B cell (primary cell): ENCODE measurements at places on chromosomes 5 and 9. TPM values are rescaled to one million over a fixed set of nuclear protein-coding genes. Genes with fewer than 3 reads are reported as not detected.

GRCh38 chr9:128428644-128429512 is 8.2 kb downstream of the CERCAM start:
- H3K36me3 ChIP-seq: no peaks in the 10 kb centered on the region
- no peak overlapping the region for H3K4me3 ChIP-seq
- no peaks in the 10 kb centered on the region for H3K4me1 ChIP-seq
- no peaks in the 10 kb centered on the region for H3K27me3 ChIP-seq
- DNase-seq: no peak
- no peak overlapping the region for H3K27ac ChIP-seq

LCN12 gene
- 1.5 and 2.4 TPM in 2 replicates for polyA plus RNA-seq

HK3 gene
- polyA plus RNA-seq: 3.6 and 5.0 TPM in 2 replicates

- no peaks in the 10 kb centered on the region for H3K4me1 ChIP-seq
- peaks cover 9% of the 10 kb centered on the region for H3K27me3 ChIP-seq
- H3K4me3 ChIP-seq: no peak overlapping the region
- no peak for DNase-seq
- H3K27ac ChIP-seq: no peak overlapping the region
- no peaks in the 10 kb centered on the region for H3K36me3 ChIP-seq
Observed at GRCh38 chr5:582936-583635, 29.1 kb upstream of the CEP72 start.

GRCh38 chr9:95506678-95507463 is 9.9 kb downstream of the PTCH1 start:
- no peaks in the 10 kb centered on the region for H3K36me3 ChIP-seq
- DNase-seq: peak; percentile 64
- peaks cover 64% of the 10 kb centered on the region for H3K27me3 ChIP-seq
- peak overlapping the region; percentile 26 for H3K4me3 ChIP-seq
- H3K27ac ChIP-seq: peak overlapping the region; percentile 5
- H3K4me1 ChIP-seq: peaks cover 62% of the 10 kb centered on the region
